ENCODE measurements at places on chromosomes 1 and 21. TPM values are rescaled to one million over a fixed set of nuclear protein-coding genes. Genes with fewer than 3 reads are reported as not detected.

DNA sequence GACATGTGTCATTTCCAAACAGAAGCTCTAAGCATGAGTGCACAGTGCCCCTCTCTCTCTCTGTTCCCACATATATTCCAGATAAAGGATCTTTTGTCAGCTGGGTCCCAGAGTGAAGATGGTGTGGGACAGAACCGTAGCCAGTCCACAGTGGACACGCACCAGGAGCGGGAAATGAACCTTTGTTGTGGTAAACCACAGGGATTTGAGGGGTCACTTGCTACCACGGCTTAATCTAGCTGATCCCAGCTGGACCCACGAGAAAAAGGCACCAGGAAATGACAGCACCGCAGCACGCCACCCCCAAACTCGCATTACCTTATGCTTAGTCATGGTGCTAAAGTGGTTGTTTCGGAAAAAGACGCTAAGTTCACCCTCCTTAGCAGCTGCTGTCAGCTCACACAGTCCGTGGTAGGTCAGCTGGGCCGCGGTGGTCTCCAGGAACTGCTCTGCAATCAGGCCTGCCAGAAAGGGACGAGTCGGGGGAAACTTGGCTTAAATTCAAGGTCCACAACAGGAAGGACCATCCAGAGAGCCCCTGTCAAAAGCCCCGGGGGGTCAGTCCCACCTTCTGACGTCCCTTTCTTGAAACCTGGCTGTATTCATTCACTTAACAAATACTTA, 7.5 kb downstream of the MINDY1 start:
- no peak for DNase-seq

DNA sequence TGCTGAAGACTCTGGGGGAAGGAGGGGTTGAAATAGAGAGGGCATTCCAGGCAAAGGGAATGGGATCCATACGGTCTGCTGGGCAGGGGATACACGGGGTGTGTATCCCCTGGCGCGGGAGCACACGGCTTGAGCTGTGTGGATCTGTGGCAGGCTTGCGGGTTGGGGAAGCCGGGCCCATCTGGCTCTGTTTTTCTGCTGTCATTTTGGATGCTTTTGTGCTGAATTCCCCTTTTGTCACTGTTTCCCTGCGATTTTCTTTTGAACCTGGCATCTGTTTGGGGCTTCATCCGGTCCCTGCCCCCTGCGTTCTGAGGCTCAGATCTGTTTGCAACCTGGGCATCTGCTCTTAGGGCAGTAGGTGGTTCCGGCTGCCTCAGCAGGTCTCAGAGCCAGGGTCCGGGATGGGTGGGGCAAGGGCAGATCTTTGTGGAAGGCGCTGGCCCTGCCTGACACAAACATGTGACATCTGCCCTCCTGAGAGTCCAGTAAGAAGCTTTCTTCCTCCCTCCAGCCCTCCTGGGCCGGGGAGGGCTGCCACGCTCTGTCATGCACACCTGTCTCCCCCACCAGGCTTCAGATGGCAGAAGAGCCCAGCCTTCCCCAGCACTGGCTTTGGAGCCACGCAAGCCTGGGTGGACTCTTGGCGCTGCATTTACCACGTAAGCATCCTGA, 84.0 kb downstream of the IGSF21 start:
- DNase-seq, result no peak

DNA sequence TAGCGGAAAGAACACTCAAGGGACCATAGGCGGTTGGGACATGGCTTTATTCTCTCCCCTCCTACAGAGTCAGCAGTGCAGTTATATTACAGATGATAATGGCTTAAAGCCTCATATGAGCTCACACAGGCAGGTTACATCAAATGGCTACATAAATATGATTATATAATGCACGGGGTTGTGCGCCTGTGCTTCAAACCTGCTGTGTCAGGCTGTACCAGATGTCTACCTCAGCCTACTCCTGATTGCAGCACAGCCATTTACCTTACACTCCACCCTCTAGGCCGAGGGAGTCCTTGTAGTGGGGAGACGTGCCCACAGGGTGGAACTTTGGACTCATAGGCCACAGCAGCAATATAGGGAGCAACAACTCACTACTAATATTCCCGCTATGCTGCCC, 16.4 kb upstream of the TBX19 start:
- no peak for DNase-seq

GRCh38 chr1:172292840-172293239, 127.6 kb upstream of the C1orf105 start:
- DNase-seq, result no peak

DNA sequence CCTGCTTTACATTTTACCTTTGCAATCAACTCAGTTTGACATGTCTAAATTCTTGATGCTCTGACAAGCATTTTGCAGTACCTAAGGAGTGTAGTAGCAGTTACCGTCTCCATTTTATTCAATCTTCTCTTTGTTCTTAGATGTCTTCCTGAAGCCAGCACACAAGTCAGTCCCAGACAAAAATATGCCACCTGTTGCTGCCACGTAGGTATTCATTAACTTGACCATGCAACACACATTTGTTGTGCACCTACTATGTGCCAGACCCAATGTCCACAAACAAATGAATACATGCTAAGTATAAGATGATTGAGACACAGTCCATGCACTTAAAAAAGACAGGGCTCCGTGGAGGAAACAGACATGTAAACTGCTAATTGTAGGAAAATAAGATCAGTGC, 81.5 kb upstream of the NGF start:
- no peak for DNase-seq

GRCh38 chr1:85494904-85495266, 29.9 kb upstream of the DDAH1 start:
- no peak for DNase-seq

DNA sequence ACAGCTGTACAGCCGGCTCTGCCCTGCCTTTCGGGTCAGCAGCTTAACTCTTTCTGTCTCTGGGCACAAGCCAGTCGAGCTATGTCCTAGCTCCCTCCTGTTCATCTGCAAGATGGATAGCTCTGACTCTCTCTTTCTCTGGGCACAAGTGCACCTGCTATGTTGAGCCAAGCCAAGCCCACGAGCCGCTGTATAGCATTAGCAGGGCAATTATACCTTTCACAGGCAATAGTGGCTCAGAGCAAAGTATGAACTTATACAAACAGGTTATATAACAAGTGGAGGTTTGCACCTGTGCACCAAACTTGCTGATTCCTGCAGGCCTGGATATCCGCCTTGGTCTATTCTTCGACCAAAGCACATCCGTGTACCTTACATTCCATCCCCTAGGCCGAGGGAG, 33.0 kb upstream of the CR2 start:
- DNase-seq, result no peak

DNA sequence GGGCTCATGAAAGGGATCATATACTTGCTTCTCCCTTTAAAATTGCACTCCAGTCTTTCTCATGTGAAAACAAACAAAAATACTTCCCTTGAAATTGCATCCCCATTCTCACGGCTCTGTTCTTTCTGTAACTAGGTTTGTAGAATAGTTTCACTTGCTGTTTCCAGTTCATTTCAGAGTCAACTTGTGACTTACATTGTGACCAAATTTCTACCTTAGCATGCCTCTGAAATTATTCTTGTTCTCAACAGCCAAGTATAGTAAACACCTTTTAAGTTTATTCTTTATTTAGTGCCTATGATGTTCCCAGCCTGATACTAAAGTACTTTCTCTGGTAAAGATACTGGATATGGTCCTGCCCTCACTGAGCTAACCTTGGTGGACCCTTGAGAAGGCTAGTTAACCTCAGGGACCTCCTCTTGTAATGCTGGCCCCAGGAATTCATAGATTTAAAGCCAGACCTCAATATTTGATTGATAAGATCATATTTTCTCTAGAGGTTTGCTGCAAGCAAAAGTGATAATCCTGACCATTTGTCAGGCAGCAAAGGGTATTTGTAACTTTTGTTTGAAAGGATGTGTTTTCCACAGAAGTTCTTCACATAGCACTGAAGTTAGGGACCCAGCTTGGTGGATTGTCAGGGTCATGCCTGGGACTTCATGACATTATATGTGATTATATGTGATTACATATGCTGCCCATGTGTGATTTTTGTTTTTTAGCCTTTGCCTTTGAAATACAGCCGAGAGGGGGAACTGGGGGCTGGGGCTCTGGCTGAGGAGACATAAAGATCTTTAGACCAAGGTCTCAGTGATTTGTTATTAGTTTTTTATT, 29.6 kb downstream of the VANGL2 start:
- DNase-seq, result no peak

GRCh38 chr1:192826791-192827546, 18.1 kb downstream of the RGS2 start:
- no peak for DNase-seq

DNA sequence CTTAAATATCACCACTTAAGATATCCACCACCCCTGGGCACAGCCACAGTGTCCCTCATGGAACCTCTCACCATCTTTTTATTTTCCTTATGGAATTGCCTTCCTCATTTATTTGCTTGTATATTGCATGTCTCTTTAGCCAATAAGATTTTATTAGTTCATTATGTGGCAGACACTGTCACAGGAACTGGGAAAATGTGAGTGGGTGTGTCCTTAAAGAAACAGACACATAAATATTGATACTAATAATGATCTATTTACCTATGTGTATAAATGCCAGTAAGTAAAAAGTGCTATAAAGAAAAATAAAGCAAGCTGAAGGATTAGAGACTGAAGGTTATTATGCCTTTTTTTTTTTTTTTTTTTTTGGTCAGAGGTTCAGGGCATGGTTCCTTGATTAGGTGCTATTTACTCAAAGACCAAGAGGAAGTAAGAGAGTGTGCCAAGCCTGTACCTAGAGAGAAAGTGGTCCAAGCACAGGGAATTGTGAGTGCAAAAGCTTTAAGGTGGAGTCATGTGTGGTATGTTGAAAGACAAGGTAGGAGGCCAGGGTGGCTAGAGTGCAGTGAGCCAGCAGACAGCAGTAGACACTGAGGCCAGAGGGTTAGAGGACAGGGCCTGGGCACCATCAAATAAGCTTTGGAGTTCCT, 589.0 kb downstream of the USP25 start:
- DNase-seq, result no peak

DNA sequence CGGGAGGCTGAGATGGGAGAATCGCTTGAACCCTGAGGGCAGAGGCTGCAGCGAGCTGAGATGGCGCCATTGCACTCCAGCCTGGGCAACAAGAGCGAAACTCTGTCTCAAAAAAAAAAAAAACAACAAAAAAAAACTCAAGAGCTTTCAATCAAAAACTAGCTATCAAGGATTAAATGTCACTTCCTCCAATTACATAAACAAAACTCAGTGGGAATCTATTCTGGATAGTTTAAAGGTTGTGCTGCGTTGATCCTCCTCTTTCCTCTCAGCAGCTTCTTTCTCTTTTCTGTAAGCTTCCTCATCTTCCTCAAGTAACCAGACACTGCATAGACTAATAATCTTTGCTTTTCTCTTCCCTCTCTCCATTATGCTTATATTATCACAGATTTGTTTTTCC, 20.7 kb downstream of the EIF4G3 start:
- DNase-seq, result no peak

DNA sequence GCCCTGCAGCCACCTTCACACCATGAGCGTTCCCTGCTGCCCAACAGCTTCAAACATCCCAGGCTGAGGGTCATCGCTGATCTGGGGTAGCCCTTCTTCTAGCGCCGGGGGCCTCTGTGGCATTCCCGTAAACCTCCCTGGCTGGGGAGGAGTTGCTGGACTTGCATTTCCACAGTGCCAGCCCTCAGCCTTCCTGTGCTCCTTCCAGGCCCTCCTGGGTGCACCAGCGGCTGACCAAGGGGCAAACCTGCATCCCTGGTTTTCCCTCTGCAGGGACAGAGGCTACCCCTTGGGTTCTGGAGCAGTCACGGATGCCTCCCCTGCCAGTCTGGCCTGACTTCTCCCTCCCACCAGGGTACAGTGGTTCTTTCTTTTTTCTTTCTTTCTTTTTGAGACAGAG, 218.7 kb upstream of the TMEM51 start:
- no peak for DNase-seq

GRCh38 chr1:204065174-204065985, 7.5 kb upstream of the SOX13 start:
- DNase-seq, result no peak

DNA sequence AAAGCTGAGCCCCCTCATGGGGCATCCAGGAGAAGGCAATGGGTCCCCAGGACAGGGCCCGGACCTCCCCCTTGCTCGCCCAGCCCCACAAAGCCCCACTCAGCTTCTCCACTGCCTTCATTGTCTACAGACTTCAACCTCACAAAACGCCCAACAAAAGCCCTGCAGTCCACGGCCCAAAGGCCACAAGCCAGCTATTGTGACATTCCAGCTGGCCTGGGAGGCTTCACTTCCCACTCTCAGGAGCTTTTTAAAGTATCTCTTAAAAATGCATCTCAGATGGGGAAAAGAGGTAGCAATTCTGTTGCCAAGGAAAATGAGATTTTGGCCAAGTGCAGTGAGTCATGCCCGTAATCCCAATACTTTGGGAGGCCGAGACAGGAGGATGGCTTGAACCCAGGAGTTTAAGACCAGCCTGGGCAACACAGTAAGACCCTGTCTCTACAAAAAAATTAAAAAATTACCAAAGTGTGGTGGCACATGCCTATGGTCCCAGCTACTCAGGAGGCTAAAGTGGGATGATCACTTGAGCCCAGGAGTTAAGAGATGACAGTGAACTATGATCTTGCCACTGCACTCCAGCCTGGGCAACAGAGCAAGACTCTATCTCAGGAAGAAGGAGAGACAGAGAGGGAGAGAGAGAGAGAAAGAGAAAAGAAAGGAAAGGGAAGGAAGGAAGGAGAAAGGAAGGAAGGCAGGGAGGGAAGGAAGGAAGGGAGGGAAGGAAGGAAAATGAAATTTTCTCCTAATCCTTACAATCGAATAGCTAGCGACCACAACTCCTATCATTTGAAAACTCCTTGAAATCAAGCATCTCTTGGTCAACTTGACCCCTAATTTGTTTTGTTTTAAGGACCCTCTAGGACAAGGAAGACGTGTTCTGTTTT, 31.4 kb upstream of the TARDBP start:
- no peak for DNase-seq

DNA sequence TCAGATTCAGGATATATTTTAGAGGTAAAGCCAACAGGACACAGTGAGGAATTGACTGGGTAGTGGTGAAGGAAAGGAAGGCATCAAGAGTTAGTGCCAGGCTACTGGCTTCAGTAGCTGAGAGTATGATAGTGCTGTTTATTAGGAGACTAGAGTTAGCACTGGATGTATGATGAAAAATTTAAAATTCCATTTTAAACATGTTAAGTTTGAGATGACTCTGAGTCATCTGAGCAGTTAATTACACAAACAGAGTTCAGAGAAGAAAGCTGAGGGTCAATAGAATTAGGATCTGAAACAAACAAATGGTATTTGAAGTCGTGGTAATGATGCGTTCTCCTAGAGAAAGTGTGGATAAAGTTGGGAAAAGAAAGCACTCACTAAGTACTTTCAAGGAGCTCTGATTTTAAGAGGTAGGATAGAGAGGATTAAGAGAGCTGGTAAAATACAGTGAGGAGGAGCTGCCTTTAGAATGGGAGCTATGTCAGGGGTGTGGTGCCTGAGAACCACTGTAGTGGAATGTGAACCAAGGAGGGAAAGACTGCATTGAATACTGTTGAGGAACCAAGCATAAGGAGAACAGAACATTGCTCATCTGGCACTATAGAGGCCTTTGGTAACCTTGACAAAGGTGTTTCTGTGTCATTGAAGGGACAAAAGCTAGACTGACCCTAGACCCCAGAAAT, 21.7 kb upstream of the SHCBP1L start:
- no peak for DNase-seq

- DNase-seq, result no peak
Measured at GRCh38 chr21:14877581-14878228, 187.1 kb downstream of the NRIP1 start.

Gene WDR26
- polyA plus RNA-seq, result 36.6 TPM

Gene IL10RB
- polyA plus RNA-seq, result 29.3 TPM

Gene RIMKLA
- polyA plus RNA-seq, result 0.13 TPM

Gene ADAMTS5
- 2.2 TPM for polyA plus RNA-seq

Gene CFHR4
- not detected for polyA plus RNA-seq
